Astrocyte (in vitro differentiated cells and primary cell): ENCODE measurements at places on chromosomes 13 and 19. TPM values are rescaled to one million over a fixed set of nuclear protein-coding genes. Genes with fewer than 3 reads are reported as not detected.

METTL21C gene
- total RNA-seq: not detected in 2 replicates

AKAP8L gene
- 101 and 105 TPM in 2 replicates for total RNA-seq

ZNF492 gene
- total RNA-seq: not detected in 2 replicates

CLC gene
- total RNA-seq: not detected in 2 replicates

FCER2 gene
- total RNA-seq: not detected in 2 replicates

SSBP4 gene
- total RNA-seq: 51.2 and 56.6 TPM in 2 replicates

ADAMTSL5 gene
- 4.7 and 5.5 TPM in 2 replicates for total RNA-seq

KRTDAP gene
- total RNA-seq: not detected in 2 replicates

VSTM2B gene
- not detected in 2 replicates for total RNA-seq

RNF225 gene
- 0.36 and 0.41 TPM in 2 replicates for total RNA-seq

OR10H4 gene
- total RNA-seq: not detected in 2 replicates

NUDT15 gene
- total RNA-seq: 11.8 and 15.2 TPM in 2 replicates

RASGRP4 gene
- not detected in 2 replicates for total RNA-seq

CAPN12 gene
- 4.6 and 6.0 TPM in 2 replicates for total RNA-seq

FUT1 gene
- total RNA-seq: 0.65 and 0.91 TPM in 2 replicates

CHST8 gene
- total RNA-seq: not detected in 2 replicates

ZNF256 gene
- total RNA-seq: 7.1 and 7.3 TPM in 2 replicates

KLK15 gene
- not detected in 2 replicates for total RNA-seq

DZIP1 gene
- total RNA-seq: 49.2 and 52.4 TPM in 2 replicates

IGSF23 gene
- not detected in 2 replicates for total RNA-seq
